ENCODE measurements at places on chromosomes 7 and 10. TPM values are rescaled to one million over a fixed set of nuclear protein-coding genes. Genes with fewer than 3 reads are reported as not detected.
A peak's percentile ranks its signal among the peaks of the same experiment; 100 is the strongest.

Gene NRCAM
- 0.88 TPM for total RNA-seq

GRCh38 chr10:44370731-44371248, 14.1 kb downstream of the CXCL12 start:
- no peaks in the 10 kb centered on the region for H3K27me3 ChIP-seq
- H3K27ac ChIP-seq, result peak overlapping the region; percentile 28
- peaks cover 12% of the 10 kb centered on the region for H3K4me1 ChIP-seq
- peaks cover 54% of the 10 kb centered on the region for H3K36me3 ChIP-seq
- H3K4me3 ChIP-seq, result no peak overlapping the region

DNA sequence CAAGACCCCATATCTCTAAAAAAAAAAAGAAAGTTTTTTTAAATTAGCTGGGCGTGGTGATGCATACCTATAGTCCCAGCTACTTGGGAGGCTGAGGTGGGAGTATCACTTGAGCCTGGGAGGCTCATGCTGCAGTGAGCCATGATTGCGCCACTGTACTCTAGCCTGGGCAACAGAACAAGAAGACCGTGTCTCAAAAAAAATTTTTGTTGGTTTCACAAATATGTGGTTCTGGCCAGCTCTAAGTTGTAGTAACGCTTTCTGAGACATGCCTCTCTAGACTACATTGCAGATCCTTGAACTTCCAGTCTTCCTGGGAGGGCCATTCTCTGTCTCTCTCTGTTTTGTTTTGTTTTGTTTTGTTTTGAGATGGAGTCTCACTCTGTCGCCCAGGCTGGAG, 24.6 kb upstream of the RHBDD2 start:
- H3K4me1 ChIP-seq, result no peaks in the 10 kb centered on the region
- no peak for DNase-seq

DNA sequence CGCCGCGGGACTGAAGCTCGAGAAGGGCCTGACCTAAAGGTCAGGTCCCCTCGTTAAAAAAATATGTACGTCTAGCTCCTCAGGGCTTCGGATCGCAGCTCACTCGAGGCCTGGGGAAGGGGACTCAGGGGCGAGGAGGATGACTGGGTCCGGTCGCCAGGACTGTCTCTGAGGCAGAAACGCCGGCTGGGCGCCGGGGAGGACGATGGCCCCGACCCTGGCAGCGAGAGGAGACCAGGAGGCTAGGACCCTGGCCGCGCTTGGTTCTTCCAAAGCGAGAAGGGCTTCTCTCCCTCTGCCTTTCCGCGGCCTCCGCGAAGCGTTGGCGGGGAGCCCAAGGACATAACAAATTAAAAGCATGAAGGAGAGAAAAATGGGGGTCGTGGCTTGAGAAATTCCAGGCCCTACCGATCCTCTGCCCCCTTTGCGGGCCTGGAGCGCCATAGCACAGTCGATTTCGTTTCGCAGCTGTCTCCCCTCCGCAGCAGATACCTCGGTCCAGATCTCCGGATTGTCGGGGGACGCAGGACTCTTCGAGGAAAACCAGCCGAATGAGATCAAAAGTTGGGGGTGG, 3.1 kb downstream of the NKX2-3 start:
- no peaks in the 10 kb centered on the region for H3K36me3 ChIP-seq
- no peak for DNase-seq
- H3K27me3 ChIP-seq, result peaks cover 96% of the 10 kb centered on the region
- H3K4me1 ChIP-seq, result no peaks in the 10 kb centered on the region
- no peak overlapping the region for H3K4me3 ChIP-seq

DNA sequence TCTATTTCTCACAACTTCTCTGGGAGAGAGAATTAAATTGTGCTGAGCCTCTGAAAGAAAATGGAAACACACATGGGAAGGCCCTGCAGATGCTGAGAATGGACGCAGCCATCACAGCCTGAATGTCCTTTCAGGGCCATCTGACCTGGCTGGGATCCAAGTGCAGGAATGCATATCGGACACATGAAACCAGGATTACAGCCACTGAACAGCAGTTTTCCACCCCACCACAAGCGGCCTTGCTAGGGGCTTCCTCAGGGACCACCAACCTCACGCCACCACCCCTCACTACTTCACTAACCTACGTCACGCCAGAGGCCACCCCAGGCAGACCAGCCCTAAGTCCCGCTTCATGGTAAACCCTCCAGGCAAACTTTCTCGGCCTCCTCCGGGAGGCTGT, 103.3 kb downstream of the DIP2C start:
- peaks cover 16% of the 10 kb centered on the region for H3K4me1 ChIP-seq
- DNase-seq, result no peak
- H3K27ac ChIP-seq, result no peak overlapping the region
- no peak overlapping the region for H3K4me3 ChIP-seq
- H3K36me3 ChIP-seq, result no peaks in the 10 kb centered on the region
- no peaks in the 10 kb centered on the region for H3K27me3 ChIP-seq

Gene PDK4
- 0.36 TPM for total RNA-seq

- no peak for DNase-seq
- H3K36me3 ChIP-seq, result no peaks in the 10 kb centered on the region
Observed at GRCh38 chr10:78535716-78536218, 502.1 kb downstream of the RPS24 start.

GRCh38 chr7:537911-538634, 18.4 kb upstream of the PDGFA start:
- peak; percentile 100 for DNase-seq
- no peaks in the 10 kb centered on the region for H3K27me3 ChIP-seq
- H3K27ac ChIP-seq, result peak overlapping the region; percentile 77
- no peak overlapping the region for H3K4me3 ChIP-seq
- H3K4me1 ChIP-seq, result peaks cover 29% of the 10 kb centered on the region
- H3K36me3 ChIP-seq, result no peaks in the 10 kb centered on the region

- no peak overlapping the region for H3K27ac ChIP-seq
- H3K4me1 ChIP-seq, result peaks cover 5% of the 10 kb centered on the region
- no peak overlapping the region for H3K4me3 ChIP-seq
Observed at GRCh38 chr7:88315522-88315921, 8.8 kb upstream of the STEAP4 start.

DNA sequence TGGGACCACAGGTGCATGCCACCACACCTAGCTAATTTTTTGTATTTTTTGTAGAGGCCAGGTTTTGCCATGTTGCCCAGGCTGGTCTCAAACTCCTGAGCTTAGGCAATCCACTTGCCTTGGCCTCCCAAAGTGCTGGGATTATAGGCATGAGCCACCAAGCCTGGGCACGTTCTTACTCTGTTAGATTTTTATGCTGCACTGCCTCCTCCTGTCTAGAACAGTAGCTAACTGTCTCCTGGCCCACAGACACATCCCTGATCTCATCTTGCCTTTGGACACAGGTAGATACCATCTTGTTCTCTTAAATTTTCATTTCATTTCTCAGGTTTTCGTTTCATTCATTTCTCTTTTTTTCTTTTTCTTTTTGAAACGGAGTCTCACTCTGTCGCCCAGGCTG, 41.1 kb downstream of the BLVRA start:
- peaks cover 13% of the 10 kb centered on the region for H3K36me3 ChIP-seq
- DNase-seq, result no peak
- H3K27ac ChIP-seq, result no peak overlapping the region
- H3K27me3 ChIP-seq, result no peaks in the 10 kb centered on the region
- no peaks in the 10 kb centered on the region for H3K4me1 ChIP-seq
- no peak overlapping the region for H3K4me3 ChIP-seq

DNA sequence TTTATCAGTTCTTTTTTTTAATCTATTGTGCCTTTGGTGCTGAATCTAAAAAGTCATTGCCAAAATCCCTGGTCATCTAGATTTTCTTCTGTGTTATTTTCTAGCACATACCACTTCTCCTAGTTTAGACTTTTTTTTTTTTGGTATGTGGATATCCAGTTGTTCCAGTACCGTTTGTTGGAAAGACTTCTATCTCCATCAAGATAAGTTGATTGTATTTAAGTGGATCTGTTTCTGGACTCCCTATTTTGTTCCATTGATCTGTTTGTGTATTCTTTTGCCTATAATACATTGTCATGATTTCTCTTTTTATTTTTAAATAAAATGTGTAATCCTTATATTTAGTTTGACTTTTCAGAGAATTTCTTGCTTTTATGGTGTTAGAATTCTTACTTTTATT, 35.5 kb downstream of the RSBN1L start:
- no peak for DNase-seq
- no peaks in the 10 kb centered on the region for H3K36me3 ChIP-seq
- no peak overlapping the region for H3K4me3 ChIP-seq
- H3K4me1 ChIP-seq, result peaks cover 12% of the 10 kb centered on the region

Gene CRPPA
- 2.4 TPM for total RNA-seq

Gene RBM33
- 27.5 TPM for total RNA-seq

DNA sequence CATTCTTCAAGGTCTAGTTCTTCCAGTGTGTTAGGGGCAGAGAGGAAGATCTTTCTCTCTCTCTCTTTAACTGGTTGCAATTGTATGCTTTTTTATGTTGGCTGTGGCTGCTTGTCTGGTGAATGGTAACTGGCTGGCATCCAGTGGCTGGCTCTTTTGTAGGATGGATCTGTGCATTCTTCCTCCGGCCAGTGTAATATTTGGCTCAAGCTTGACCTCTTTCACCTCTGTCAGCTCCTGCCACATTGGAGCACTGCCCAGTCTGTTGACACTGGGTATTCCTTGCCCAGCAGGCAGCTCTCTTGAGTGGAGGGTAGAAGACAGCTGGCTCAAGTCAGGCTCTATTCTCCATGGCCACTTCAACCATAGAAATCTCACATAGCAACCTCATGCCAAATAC, 528.3 kb downstream of the PHTF2 start:
- H3K27ac ChIP-seq, result no peak overlapping the region
- peaks cover 25% of the 10 kb centered on the region for H3K4me1 ChIP-seq
- H3K36me3 ChIP-seq, result no peaks in the 10 kb centered on the region
- no peaks in the 10 kb centered on the region for H3K27me3 ChIP-seq
- no peak overlapping the region for H3K4me3 ChIP-seq

Gene ZNF655
- 75.1 TPM for total RNA-seq

- H3K27ac ChIP-seq, result no peak overlapping the region
- H3K27me3 ChIP-seq, result no peaks in the 10 kb centered on the region
- DNase-seq, result peak; percentile 75
- H3K4me1 ChIP-seq, result peaks cover 3% of the 10 kb centered on the region
- H3K4me3 ChIP-seq, result no peak overlapping the region
- H3K36me3 ChIP-seq, result peaks cover 37% of the 10 kb centered on the region
Observed at GRCh38 chr7:5523052-5523711, 99.5 kb upstream of the TNRC18 start.

DNA sequence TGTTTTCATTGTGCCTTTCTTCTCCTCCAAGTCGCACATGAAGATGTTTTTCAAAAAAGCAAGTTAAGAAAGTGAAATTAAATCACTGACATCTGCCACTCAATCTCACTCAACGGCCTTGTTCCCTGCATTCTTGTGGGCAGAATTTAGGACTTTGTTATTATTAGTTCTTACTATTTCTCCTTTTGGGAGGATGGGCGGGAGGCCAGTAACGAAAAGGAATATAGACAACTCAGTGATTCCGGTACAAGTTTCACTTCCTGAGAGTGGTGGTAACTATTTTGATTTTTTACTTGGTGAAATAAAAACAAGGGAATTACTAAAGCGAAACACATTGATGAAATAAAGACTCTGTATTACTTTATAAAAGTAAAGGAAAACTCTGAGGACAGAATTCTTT, 231.9 kb upstream of the HABP2 start:
- H3K36me3 ChIP-seq, result no peaks in the 10 kb centered on the region
- no peak for DNase-seq
- peaks cover 7% of the 10 kb centered on the region for H3K4me1 ChIP-seq
- peaks cover 20% of the 10 kb centered on the region for H3K27me3 ChIP-seq
- H3K27ac ChIP-seq, result no peak overlapping the region
- H3K4me3 ChIP-seq, result no peak overlapping the region

Gene ZNF273
- total RNA-seq, result 5.1 TPM

- H3K4me1 ChIP-seq, result no peaks in the 10 kb centered on the region
- H3K4me3 ChIP-seq, result no peak overlapping the region
- H3K36me3 ChIP-seq, result no peaks in the 10 kb centered on the region
- H3K27me3 ChIP-seq, result peaks cover 3% of the 10 kb centered on the region
- H3K27ac ChIP-seq, result no peak overlapping the region
- DNase-seq, result peak; percentile 82
Observed at GRCh38 chr10:124116771-124117510, 23.5 kb upstream of the CHST15 start.

DNA sequence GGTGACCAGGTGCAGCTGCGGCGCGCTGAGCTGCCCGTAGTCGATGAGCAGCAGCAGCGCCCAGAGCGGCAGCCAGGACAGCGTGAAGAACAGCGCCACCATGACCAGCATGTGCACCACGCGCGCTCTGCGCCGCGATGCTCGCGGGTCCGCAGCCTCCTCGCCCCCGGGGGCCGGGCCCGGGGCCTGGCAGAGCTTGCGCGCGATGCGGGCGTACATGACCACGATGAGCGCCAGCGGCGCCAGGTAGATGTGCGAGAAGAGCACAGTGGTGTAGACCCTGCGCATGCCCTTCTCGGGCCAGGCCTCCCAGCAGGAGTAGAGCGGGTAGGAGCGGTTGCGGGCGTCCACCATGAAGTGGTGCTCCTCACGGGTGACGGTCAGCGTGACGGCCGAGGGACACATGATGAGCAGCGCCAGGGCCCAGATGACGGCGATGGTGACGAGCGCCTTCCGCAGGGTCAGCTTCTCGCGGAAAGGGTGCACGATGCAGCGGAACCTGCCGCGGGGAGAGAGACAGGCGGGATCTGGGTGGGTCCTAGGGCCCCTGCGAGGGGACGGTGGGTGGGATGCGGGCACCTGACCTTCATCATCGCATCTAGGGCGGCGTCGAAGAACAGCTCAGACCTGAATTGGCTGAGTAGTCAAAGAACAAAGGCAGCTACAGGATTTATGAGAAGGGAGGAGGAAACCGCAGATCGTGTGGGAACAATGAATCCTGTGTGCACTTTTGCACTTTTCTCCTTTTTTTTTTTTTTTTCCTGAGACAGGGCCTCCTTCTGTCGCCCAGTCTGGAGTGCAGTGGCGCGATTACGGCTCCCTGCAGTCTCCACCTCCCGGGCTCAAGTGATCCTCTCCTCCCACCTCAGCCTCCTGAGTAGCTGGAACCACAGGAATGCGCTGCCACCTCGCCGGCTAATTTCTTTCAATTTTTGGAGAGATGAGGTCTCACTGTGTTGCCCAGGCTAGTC, 22.4 kb upstream of the PPA1 start:
- peaks cover 66% of the 10 kb centered on the region for H3K27me3 ChIP-seq
- H3K27ac ChIP-seq, result no peak overlapping the region
- H3K4me3 ChIP-seq, result no peak overlapping the region
- DNase-seq, result no peak
- no peaks in the 10 kb centered on the region for H3K4me1 ChIP-seq
- no peaks in the 10 kb centered on the region for H3K36me3 ChIP-seq

Data from osteoblast (primary cell).